SHP77 (cell line): ENCODE measurements at places on chromosomes 2 and 18.
A peak's percentile ranks its signal among the peaks of the same experiment; 100 is the strongest.

DNA sequence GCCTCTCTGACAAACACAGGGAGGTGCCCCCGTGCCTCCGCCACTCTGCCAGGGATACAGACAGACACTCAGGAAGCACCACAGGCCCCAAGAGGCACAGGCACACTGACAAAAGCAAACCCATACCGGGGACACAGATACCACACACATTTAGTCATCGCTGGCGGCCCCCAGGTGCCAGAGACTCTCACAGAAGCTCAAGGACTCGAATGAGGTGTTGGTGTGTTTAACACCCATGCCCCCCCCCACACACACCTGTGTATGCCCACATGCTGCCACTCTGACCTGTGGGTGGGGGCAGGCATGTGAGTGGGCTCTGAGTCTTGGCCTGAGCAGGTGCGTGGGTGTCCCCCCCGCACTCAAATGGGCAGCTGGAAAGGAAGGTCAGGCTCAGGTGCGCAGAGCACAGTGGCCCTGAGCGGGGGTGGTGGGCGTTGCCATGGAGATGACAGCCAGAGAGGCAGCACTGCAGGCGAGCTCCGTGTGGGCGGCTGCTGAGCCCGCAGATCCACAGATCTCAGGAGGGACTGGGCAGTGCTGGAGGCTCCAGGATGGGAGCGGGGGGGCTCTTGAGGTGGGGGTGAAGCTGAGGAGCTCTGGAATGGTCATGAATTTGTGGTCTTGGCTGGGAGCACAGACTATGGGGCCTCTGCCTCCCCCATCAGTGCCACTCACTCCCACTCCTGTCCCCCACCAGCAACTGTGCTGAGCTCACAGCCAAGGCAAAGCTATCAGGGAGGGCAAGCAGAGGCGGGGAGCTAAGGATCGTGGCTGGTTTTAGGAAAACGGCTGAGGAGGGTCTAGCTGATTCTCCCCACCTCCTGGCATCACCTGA, 73.9 kb upstream of the TAF1B start:
- peak; percentile 57 for DNase-seq

- DNase-seq = peak; percentile 32
Measured at GRCh38 chr2:112138159-112139032, at the start of gene FBLN7. Gene FBLN7 (plus strand): TSS chr2:112138385. CDS start chr2:112138656, 271 bp downstream.

- DNase-seq = no peak
Measured at GRCh38 chr2:232001073-232001472, 39.6 kb downstream of the DIS3L2 start.

- no peak for DNase-seq
Measured at GRCh38 chr2:196406-196805, 67.4 kb downstream of the SH3YL1 start.

GRCh38 chr2:75522543-75523312, 38.0 kb downstream of the EVA1A start:
- DNase-seq = no peak

GRCh38 chr2:120360307-120360855, 14.4 kb downstream of the INHBB start:
- DNase-seq = no peak

GRCh38 chr2:66888791-66889631, 454.1 kb downstream of the MEIS1 start:
- DNase-seq = no peak

GRCh38 chr2:219881851-219882250, 254.4 kb downstream of the SLC4A3 start:
- DNase-seq = no peak

- peak; percentile 30 for DNase-seq
Measured at GRCh38 chr2:218983263-218983933, 1.6 kb downstream of the FEV start.

GRCh38 chr2:2591542-2591940, 260.5 kb upstream of the MYT1L start:
- no peak for DNase-seq

DNA sequence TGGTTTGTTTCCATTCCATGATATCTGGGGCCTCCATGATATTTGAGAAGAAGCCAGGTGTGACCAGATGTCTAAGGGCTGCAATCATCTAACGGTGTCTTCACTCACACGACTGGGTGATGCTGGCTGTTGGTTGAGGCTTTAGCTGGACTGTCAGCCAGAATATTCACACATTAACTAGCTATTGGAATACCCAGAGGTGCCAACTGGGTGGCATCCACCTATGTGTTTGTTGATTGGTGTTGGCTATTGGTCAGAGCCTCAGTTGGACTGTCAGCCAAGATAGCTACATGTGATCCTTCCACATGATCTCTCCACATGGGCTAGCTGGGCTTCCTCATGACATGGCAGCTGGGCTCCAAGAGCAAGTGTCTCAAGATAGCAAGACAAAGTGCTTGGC, 117.4 kb downstream of the CDCA7 start:
- DNase-seq = no peak

DNA sequence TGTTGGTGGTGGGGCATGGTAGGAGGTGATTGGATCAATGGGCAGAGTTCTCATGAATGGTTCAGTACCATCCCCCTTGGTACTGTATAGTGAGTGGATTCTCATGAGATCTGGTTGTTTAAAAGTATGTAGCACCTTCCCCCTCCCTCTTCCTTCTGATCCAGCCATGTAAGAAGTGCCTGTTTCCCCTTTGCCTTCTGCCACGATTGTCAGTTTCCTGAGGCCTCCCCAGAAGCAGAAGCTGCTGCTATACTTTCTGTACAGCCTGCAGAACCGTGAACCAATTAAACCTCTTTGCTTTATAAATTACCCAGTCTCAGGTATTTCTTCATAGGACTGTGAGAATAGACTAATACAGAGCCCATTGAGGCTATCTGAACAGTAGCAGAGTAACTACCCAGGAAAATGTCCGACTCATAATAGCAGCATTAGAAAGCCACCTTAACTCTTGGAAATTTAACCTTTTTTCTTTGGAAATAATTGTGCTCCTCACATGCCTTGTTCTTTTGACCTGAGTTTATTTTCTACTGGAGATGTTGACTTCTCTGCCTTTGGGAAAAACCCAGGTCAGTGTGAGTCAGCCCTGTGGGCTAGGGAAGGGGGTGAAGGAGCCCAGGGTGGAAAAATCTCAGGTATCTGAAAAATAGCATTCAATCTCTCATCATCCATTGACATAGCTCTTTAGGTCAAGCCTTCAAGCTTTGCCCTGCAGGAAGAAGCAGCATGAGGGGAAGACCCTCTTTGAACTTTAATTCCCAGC, 18.1 kb downstream of the CYP1B1 start:
- DNase-seq = no peak

GRCh38 chr2:217142649-217143266, 282.9 kb upstream of the TNP1 start:
- DNase-seq = peak; percentile 60

DNA sequence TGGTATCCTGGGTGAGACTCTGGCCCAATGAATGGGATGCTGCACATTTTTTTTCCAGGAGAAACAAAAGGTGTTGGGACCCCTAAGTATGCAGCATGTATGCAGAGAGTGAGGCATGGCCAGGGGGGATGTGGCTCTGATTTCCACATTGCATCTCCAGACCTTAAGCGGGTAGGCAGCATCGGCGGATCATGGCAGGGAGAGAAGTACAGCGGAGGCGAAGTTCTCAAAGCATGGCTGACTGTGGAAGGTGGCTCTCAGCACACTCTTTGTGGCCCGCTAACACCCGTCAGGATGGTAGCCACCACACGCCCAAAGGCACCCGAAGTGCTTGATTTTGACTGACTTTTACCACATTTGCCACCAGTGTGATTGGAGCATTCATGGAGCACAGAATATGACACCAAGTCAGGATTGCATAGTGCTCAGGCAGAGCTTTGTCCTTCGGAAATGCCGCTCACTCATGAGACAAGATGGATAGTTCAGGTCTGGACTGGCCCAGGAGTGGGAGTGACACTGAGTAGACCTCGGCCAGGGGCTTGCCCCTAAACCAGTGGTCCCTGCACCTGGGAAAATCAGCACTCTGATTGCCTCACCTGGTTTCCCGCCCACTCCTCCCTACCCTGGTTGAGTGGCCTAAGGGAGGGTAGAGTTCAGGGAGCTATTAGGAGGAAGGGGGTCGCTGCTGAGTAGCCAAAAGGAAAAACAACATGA, 14.2 kb downstream of the INPP4A start:
- DNase-seq = no peak

- no peak for DNase-seq
Measured at GRCh38 chr2:9738535-9739496, 104.5 kb upstream of the TAF1B start.

DNA sequence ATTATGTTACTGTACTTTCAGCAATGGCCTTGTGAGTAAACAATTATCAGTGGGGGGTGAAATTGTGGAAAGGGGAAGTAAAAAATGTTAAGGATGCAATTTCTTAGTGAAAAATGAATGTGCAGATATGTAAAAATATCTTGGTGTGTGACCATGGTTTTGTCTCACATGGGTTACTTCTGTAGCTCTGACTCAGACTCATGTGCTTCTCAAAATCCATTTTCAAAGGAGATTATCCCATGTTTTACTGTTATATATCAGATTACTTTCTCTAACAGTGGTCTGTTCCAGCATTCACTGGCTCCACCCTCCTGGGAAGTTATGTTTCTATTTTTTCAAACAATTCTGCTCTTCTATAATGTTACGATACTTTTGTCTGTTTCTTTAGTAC, 298.2 kb upstream of the COL3A1 start:
- DNase-seq = no peak

GRCh38 chr2:141554810-141555209, 576.0 kb downstream of the LRP1B start:
- peak; percentile 9 for DNase-seq

DNA sequence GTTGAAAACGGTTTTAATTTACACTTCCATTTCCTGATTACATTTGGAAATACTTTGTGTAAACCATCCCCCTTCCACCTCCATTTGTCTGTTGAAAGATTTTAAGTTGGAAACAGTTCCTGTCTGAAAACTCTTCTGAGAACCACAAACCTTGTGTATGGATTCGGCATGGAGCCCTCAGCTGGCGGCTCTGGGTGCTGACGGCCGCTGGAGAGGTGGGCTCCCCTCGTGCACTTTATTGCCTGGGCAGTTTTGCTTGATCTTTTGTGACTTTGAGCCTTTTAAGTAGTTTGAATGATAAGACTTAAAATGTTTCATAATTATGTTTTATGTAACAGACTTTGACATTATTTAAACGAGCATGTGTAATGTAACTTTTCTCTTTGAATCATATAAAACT, 11.1 kb downstream of the KLF11 start:
- no peak for DNase-seq

DNA sequence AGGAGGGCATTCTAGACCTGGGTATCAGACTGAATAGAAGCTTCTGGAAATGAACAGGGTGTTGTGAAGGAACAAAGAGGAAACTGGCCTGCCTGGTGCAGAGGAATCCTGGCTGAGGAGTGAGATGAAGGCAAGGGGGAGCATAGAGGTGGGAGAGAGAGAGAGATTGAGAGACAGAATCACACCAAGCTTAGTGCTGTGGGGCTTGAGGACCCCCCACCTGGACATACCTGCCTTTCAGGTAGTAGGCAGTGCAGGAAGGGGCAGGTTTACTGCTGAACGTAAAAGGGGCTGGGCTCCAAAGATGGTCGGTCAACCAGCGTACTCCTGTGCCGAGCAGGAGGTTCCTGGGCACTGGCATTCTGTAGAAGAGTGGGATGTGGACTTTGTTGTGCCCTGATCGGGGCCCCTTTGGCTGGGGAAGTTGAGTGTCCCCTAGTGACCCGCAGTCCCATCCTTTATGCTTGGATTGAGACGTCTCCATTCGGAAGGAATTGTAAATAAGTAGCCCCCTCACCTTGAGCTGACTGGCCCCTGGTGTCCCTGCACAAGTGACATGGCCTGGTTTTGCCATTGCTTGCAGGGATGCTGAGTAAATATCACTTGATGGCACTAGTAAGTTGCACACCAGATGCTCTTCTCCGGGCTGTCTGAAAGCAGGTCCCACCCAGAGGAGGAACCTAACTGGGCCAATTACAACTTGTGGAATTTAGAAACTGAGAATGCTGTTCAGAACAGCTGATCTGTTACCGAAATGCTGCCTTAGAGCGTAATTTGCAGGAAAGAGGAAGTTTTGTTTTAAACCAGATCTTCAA, 1.4 kb downstream of the UBE2F start:
- DNase-seq = no peak

GRCh38 chr2:109397893-109398292, 215.9 kb downstream of the SEPTIN10 start:
- no peak for DNase-seq

DNA sequence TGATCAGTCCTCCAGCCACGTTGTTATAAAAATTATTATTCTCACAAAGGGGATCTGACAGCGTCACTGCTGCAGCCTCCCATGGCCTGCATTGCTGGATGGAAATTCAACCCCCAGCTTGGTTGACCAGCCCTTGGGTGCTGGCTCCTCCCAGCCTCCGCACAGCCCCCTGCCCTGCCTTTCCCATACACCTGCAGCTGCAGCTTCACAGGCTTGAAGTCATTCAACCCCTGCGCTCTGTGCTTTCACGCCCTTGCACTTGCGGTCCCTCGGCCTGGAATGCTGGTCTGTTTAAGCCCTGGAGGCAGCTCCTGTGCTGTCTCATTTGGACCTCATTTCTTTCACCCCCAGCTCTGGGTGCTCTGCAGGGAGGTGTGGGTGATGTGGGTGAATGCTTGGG, 860 bp upstream of the CD8A start:
- DNase-seq = no peak

GRCh38 chr2:179954026-179954425, 53.1 kb downstream of the CWC22 start:
- DNase-seq = no peak

DNA sequence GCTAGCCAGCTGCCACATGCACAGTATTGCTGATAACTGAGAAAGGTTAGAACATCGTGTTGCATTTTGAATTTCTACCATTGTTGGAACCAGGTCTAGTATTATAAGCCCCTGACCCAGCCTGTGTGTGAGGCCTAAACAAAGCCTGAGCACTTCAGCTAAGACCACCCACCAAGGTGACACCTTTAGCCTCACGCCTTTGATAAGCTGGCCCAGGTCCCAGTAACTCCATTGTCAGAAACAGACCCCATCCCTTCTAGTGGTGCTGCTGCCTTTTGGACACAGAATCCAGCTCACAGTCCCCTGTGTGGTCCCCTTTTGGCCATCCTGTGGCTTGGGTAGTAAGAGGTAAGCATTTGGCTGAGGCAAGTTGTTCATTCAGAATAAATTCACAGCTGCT, 1.6 kb downstream of the ELMOD3 start:
- DNase-seq = no peak

- no peak for DNase-seq
Measured at GRCh38 chr2:178449700-178450523, 1.1 kb downstream of the PRKRA start.

DNA sequence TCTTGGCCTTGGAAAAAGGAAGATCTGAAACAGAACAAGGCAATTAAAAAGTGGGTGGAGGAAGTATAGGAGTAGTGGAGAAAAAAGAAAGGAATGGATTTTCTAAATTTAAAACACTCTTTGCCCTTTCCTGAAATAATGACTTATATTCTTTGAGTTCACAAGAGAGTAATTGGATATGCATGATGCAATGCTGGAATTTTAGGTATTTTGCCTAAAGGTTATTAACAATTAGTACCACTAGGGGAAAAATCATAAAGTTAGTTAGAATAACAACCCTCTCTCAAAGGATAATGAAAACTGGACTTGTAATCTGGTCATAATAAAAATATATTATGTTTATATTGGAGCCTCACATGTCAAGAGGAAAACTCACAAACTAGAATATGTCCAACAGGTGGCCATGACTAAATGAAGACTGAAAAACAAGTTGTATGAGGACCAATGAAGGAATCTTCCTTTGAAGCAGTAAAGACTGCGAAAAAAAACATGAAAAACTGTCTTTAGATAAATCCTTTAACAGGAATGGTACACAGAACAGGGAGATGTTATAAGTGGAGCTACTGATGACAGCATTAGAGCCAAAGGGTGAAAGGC, 281.8 kb downstream of the NCKAP5 start:
- DNase-seq = no peak
